ENCODE measurements at places on chromosomes 13 and 19.
A peak's percentile ranks its signal among the peaks of the same experiment; 100 is the strongest.

DNA sequence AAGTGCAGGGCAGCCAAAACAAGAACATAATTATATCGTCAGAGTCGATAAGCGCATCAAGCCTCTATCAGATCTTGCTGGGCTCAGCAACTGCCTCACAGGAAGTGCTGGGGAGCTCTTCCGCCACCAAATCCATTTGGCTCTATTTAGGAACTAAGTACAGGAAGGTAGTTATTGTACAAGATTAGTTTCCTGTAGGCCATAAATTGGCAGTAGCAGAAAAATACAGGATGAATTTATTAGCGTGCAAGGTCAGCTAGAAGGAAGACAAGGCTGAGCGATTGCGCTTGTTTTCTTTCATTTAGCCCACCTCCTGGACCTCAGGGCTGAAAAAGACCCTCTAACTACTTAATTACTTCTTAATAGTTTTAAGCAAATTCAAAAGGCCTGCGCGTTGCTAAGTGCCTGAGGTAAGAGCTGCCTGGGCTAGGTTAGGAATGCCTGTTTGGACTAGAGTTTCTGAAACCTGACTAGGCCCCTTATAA lies 118.5 kb downstream of the IRS2 start:
- DNase-seq, result no peak

DNA sequence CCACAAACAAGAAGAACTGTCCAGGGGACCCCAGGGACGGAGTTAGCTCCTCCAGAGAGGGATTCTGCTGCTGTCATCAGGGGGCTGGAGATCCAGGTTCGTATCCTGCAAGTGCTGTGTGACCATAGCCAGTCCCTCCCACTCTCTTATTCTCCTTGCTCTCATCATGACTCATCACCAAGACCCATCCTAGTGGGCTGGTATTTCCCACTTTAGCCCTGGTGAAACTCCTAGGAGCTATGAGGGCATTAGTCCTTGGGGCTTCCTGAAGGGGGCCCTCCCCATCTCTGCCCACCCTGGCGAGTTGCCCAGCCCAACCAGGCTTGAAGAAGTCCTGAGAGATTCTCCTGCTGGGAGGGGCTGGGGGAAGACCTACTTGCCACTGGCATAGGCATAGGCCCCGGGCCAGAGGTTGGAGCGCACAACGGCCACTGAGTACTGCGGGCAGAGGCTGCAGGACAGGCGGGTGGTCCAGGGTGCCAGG lies 7.5 kb upstream of the DMWD start:
- peak; percentile 72 for DNase-seq

DNA sequence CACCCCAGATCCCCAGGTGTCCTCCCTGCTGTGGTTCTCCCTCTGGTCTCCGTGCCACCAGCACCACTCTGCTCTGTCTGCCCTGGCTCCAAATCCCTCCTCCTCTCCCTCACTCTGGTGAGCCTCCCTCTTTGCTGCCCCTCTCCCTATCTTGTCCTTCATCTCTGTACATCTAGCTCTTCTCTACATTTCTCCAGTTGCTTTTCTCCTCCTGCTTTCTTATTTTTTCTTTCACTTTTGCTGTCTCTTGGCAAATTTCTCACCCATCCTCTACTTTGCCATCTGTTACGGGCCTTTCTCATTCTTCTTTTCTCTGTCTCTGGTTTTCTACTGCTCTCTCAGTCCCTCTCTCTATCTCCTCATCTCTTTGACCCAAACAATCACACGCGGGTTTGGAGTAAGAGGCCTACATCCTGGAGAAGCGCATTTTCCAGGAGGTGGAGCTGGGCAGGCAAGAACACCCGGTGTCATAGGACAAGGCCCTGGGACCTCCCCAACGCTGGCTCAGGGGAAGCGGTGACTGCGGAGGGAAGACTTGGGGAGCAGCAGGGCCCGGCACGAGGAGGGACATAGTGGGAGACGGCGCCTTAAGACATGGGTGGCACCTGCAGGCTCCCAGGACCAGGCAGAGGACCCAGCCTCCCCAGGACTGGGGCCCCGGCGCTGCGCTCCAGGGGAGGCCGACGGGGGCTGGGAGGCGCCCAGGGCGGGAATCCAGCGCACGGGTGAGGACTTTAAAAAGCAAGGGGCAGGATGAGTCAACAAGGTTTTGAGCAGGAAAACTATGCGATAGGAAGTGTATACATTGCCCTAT lies 9.9 kb downstream of the ZNF611 start:
- no peak for DNase-seq

DNA sequence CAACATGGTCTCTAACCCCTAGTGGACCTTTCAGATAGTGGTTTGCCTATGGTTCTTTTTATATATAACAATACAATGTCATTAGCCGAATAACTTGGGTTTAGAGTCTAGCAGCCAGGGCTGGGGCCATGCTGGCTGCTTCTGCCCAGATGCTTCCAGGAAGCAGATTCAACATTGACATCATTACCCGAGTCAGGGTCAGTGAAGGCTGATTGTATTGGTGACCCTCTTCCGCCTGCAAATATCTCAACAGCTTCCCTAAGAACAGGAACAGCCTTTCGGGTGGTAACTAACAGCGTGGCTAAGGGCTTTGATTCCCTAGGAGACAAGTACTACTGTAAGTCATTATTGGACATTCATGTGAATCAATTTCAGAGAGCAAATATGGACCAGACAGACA lies 476.4 kb downstream of the UQCRFS1 start:
- no peak for DNase-seq

GRCh38 chr13:72740015-72740414 lies 12.3 kb downstream of the BORA start:
- no peak for DNase-seq

GRCh38 chr19:9971166-9971897 lies 35.0 kb upstream of the OLFM2 start:
- no peak for DNase-seq

DNA sequence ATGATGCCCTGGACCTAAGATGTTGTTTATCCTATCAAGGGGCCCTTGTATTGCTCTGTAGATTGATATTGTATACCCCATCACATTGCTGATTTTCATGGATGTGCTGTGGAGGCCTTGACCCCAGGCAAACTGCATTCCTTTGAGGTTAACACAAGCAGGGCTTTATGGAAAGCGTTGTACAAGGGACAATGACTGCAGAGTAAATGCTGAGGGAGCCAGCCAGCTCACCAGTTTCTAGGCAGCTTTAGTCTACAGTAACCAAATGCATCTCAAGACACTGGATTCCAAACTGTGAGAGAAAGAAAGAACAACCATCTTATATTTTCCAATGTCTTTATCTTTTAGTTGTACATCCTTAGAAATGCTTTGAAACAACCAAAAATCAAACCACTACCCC lies 34.1 kb upstream of the EDNRB start:
- no peak for DNase-seq

GRCh38 chr19:8445488-8446001 lies 770 bp downstream of the HNRNPM start:
- peak; percentile 30 for DNase-seq

- DNase-seq, result peak; percentile 20
Observed at GRCh38 chr13:111228262-111229144, 91.9 kb upstream of the TEX29 start.

DNA sequence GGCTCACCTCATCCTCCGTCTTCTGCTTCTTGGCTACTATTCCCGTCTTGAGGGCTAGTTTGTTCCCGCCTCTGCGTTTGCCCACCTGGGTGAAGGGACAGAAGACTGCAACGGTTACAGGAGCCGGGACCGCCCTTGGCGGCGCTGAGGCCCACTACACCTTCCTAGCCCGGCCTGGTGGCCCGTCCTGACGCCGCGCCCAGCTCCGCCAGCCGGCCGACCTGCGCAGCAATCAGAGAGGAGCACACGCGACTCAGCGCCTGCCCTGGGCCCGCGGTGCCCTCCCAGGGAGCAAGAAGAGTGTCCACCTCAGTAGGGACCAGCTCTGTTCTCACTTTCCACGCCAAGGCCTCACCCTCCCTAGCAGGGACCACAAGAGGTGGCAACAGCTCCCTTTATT lies 3.1 kb downstream of the TRIR start:
- no peak for DNase-seq

DNA sequence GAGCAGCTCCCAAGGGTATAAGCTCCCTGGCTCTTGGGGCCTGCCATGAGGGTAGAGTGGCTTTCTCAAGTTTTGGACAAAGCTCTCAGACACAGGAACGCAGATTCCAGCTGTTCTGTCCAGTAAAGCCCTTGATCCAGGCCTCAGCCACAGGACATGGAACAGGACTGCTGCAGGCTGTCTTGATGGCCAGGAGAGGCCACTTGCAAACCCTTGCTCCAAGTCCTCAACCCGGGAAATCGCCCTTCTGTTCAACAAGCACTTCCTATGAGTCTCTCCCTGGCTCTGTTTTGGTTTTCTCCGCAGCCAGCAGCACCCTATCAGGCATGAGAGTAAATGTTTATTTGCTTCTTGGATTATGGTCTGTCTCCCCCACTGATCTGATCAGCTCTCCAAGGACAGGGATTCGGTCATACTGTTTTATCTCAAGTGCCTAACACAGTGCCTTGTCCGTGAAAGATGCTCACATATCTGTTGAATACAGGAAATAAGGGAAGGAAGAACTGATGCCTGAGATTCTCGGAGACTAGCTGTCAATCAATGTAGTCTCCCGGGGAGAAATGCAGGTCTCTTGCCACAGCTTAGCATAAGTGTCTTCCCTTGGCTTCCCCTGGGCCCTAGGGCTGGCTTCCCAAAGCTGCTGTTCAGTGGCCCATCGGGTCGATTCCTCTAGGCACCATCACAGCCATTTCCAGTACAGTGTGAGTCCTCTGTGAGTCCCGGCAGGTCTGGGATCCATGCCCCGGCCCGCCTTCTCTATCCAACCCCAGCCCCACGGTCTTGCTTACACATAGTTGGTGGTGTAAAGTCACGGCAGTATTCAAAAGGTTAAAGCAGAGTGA lies 90.8 kb downstream of the TSHZ3 start:
- no peak for DNase-seq

DNA sequence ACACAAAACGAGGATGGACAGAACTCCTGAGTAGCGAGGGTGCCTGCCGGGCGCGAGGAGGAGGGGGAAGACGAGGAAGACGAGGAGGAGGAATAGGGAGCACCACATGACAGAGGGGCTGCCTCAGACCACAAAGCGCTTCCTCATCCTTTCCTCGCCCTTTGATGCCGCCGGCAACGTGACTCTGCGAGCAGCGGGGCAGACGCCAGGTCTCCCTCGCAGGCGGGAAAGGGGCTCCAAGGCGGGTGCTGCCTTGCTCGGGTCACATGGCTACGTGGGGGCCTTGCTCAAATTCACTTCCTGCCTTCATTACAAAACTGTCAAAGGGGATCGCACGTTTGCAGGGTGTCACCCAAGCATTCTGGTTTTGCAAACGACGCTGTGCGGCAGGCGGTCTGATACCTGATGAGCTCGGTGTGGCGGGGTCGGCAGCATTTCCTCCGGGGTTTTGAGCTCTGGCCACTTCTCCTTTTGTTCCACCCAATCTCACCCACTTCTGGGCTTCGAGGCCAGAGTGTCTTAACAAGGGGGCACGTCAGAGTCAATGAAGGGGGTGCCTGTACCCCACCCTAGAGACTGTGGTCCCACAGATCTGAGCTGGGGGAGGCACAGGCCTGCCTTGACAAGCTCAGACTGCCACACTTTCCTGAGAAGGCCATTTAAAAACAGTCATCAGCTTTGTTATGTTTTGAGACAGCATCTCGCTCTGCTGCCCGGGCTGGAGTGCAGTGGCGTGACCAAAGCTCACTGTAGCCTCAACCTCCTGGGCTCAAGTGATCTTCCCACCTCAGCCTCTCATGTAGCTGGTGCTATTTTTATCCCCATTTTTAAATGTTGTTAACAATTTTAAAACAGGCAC lies 14.9 kb downstream of the MAP2K2 start:
- DNase-seq, result no peak

GRCh38 chr13:42544246-42544926 lies 29.6 kb upstream of the TNFSF11 start:
- DNase-seq, result no peak

DNA sequence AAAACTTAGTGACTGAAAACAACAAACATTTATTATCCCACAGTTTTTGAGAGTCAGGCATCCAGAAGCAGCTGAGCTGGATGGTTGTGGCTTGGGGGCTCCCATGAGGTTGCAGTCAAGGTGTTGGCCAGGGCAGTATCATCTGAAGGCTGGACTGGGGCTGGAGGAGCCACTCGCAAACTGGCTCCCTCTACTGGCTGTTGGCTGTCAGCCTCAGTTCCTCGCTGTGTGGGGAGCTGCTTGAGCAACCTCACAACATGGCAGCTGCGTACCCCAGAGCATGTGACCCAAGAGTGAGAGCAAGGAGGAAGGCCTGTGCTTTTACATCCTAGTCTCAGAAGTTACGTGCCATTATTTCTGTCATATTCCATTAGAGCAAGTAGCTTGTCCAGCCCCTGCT lies 9.7 kb downstream of the YJU2 start:
- no peak for DNase-seq

DNA sequence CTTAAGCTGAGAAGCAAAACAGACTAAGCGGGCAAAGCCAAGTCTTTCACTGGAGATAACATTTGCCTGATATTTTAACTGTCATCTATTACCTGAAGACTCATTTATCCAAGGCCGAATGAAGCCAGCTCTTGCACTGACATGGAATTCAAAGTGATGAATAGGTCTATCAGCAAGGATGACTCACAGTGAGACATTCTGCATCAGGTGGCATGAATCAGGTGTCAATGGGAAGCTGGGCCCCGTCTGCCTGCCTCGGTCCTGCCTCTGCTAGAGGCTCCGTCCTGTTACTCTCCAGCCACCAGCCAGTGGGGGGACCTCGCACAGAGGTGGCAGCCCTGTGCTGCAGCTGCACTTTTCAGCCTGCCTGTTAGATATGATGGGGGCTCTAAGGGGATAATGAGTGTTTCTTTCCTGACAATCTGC lies 23.5 kb downstream of the STARD13 start:
- DNase-seq, result peak; percentile 80

- no peak for DNase-seq
Observed at GRCh38 chr19:24032651-24033050, 54.3 kb upstream of the ZNF254 start.

DNA sequence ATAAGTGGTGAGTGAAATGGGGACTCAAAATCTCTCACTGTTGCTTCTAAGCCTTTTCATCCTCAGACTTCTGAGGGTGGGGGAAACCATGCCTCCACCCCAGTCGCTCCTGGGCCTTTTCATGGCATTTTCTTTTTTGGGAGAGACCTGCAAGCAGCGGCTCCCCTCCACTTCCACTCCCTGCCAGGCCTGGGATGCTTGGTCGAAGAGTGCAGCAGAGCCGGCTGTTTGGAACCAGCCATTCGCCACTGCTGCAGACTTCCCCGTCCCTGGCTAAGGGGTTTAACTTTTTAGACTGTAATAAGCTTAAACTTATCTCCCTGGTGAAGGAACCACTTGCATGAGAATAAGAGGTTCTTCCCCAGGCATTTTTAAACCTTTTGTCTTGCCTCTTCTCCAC lies 617.2 kb downstream of the PCDH9 start:
- no peak for DNase-seq

- DNase-seq, result no peak
Observed at GRCh38 chr19:45705115-45705514, 12.6 kb downstream of the QPCTL start.

DNA sequence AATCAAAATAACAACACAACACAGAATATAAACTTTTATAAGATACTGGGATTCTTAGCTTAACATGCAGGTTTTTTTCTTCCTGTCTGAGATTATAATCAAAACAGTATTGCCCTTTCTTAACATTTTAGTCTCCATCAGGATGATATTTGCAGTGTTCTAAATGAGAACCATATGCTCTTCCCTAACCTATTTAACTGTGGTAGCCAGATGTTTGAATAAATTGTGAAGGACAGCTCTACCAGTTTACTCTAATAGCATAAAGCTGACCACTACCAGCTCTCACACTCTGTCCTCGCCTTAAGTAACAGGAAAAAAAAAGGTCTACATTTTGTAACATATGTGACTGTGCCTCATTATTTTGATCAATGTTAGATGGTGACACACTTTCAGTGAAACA lies 618.7 kb upstream of the SGCG start:
- no peak for DNase-seq

GRCh38 chr19:36604656-36605100 lies 435 bp upstream of the ZNF382 start:
- DNase-seq, result no peak

Measured in amniotic epithelial cell (primary cell).